GM18507 (cell line): ENCODE measurements at places on chromosomes 3 and 15.
A peak's percentile ranks its signal among the peaks of the same experiment; 100 is the strongest.

GRCh38 chr3:42366550-42366949 is 43.9 kb downstream of the LYZL4 start:
- DNase-seq = no peak

DNA sequence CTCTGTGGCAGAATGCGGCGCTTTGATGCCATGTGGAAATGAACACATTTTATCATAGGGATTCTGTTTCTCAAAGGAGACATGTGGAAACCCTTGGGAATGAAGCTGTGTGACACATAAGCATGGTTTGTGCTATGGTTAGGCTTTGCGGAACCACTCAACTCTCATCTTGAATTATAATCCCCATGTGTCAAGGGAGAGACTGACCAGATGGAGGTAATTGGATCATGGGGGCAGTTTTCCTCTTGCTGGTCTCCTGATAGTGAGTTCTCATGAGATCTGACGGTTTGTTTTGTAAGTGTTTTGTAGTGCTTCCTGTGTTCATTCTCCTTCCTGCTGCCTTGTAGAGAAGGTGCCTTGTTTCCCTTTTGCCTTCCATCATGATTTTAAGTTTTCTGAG is 1109.2 kb upstream of the ALCAM start:
- no peak for DNase-seq

DNA sequence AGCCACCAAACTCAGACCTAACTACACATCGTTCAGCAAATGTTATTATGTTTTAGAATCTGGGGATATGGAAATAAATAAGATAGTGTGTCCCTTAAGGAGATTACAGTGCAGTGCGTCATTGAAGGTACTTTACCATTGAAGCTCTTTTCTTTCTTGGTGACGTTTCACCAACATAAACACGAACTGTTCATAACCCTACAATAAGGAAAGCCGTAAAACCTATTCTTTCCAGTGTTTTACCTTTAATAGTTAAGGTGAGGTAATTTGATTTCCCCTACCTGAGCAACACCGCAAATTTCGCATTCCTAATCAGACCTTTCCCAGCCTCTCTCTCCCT is 826 bp downstream of the CCDC66 start:
- DNase-seq = no peak

DNA sequence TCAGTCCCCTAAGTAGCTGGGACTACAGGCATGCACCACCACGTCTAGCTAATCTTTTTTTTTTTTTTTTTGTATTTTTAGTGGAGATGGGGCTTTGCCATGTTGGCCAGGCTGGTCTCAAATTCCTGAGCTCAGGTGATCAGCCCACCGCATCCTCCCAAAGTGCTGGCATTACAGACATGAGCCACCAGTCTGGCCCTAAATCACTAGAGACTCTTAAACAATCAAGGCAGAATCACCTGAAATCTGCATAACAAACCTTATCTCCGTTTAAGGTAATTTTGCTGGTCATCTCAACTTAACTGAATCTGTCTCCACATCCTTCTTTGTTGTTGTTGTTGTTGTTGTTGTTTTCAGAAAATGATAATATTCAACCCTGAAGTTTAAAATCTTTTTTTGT is 5.6 kb upstream of the TRMT10C start:
- no peak for DNase-seq

GRCh38 chr3:10169000-10169496 is 4.3 kb downstream of the IRAK2 start:
- no peak for DNase-seq

- DNase-seq = no peak
These were observed 63.0 kb downstream of the SFMBT1 start for GRCh38 chr3:52982839-52983238.

DNA sequence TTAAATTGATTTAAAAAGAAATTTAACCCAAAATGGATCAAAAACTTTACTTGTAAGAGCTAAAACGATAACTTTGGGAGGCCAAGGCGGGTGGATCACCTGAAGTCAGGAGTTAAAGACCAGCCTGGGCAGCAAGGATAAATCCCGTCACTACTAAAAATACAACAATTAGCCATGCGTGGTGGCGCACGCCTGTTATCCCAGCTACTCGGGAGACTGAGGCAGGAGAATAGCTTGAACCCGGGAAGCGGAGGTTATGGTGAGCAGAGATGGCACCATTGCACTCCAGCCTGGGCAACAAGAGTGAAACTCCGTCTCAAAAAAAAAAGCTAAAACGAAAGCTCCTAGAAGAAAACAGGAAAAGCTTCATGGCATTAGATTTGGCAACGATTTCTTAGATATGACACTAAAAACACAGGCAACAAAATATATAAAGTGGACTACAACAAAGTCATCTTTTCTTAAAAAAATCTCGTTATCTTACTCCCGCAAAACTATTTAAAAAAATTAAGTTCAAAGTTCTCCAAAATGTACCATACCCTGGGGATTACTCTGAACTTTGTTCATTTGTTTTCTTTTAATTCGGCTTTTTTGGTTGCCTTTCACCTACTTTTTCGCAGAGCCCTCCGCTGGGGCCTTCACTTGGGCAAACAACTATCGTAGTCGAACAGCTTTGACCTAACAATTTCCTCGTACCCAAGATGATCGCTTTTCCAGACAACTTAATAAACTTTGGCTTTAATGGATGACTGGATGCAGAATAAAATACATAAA is 2.9 kb downstream of the HDDC3 start:
- DNase-seq = no peak

DNA sequence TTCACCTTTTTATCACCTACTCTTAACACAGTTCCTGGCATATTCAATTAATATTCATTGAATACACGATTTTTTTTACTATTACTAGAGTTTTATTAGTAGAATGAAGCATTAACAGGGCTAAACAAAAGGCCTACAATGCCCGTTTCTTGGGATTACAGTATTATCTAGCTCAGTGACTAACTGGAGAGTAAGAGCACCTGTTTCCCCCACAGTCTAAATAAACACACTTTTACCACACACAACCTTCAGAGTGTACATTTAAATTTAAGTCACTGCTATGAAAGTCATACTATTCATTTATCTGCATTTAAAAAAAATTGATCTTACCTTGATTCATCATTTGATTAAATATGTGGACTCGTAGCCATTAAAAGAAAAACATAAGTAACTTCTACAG is 74.8 kb downstream of the PLOD2 start:
- no peak for DNase-seq

GRCh38 chr15:42994546-42994945 is 74.0 kb upstream of the TTBK2 start:
- no peak for DNase-seq

DNA sequence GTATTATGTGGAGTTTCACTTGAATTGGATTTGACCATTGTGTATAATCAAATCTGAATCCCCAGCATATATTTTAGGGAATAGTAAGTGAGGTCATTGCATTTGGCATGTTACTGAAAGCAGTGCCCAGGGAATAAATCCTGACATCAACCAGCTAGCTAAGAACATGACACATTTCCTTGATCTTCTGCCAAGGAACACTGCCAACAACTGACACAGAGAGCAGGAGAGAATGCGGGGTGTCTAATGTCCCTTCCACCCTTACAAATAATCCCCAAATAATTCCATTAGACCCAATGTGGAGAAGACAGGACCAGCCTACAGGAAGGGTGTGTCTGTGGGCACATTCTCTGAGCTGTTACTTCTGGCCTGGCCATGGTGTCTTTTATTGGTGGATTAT is 30.6 kb upstream of the UBE3A start:
- DNase-seq = no peak

- DNase-seq = peak; percentile 64
These were observed 118.7 kb upstream of the SMAD3 start for GRCh38 chr15:66946578-66947164.

DNA sequence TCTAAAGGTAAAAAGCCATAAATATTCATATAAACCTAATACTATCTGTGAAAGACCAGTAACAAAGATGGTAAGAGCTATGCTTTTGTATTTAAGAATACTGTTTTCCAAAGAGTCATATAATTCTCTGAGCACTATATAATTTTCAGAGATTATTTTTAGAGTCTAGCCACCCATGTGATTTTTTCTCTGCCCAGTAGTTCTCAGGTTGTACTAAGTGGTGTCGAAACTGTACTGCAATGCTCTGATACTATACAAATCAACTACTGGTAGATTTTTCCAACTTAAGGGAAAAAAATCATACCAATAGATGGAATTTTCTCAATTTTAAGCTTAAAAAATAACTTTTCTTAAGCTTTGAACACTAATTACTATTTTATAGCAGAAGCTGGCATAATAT is 104.8 kb downstream of the MYO5A start:
- no peak for DNase-seq

- DNase-seq = no peak
These were observed 74.9 kb downstream of the ADCY5 start for GRCh38 chr3:123374016-123374415.

- no peak for DNase-seq
These were observed 72.7 kb downstream of the HMG20A start for GRCh38 chr15:77493324-77493907.

DNA sequence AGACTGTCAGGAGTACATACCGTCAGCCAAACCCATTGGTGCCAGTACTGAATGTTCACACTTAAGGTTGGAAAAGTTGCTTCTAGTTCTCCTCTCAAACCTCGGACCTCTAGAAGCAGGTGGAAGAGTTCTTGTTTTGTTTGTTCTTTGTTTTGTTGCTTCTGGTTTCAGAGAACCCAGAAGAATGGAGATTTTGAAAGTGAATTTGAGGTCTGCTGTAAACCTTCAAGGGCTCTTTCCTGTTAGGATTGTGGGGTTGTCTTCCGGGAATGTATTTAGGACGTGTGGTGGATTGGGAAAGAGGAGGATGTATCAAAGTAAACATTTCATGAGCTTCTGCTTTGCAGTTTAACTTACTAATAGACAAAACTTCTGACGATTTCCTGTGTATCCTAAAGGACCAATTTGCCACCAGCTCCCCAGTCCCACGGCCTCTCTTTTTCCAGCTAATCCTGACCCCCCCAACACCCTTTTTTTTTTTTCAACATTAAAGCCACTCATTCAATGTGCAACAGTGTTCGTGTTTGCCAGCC is 50.3 kb downstream of the FILIP1L start:
- no peak for DNase-seq

GRCh38 chr3:157156837-157157635 is 2.9 kb downstream of the CCNL1 start:
- no peak for DNase-seq

DNA sequence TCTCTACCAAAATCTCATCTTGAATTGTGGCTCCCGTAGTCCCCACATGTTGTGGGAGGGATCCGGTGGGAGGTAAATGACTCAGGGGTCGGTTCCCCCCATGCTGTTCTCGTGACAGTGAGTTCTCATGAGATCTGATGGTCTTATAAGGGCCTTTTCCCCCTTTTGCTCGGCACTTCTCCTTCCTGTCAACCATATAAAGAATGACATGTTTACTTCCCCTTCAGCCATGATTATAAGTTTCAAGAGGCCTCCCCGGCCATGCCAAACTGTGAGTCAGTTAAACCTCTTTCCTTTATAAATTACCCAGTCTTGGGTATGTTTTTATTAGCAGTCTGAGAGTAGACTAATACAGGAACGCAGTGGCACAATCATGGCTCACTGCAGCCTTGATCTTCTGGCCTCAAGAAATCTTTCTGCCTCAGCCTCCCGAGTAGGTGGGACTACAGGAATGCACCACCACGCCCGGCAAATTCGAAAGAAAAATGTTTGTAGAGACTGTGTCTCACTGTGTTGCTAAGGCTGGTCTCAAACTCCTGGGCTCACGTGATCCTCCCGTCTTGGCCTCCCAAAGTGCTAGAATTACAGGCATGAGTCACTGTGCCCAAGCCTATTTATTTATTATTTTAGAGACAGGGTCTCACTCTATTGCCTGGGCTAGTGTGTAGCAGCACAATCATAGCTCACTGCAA is 101.0 kb downstream of the ATP10A start:
- no peak for DNase-seq

GRCh38 chr15:67862750-67863441 is 23.1 kb upstream of the RNU6-1 start:
- no peak for DNase-seq

DNA sequence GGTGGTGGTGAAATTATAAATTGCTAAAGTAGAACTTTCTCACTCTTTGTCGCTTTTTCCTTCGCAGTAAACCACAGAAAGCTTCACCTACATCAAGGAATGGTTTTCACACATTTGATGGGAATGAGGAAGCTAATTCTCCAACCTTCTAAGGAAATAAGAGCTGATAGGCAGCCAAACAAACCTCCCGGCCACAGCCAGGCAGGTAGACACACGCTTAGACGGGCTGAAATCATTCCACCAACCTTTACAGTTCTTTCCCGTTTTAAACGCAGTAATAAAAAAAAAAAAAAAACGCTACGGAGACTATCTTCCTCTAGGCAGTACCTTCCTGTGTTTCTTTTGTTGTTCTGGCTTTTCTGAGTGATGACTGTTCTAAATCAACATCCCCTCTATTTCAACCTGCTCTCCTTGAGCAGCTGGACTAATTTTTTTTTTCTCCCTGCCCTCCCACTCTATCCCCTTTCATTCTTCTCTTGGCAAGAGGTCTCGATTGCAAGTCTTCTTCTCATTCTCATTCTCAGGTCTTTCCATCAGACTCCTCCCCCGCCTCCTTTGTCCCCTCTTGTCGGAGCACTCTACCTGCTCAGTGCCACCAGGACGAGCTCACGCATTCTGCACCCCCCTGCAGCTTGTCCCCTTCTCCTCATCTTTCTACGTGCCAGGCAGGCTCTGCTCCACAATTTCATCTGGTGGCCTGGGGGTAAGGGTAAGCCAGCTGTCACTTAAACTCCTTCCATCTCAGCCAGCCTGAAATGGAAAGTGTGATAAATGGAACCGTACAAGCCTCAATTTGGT is 391.1 kb upstream of the MDFIC2 start:
- DNase-seq = no peak

DNA sequence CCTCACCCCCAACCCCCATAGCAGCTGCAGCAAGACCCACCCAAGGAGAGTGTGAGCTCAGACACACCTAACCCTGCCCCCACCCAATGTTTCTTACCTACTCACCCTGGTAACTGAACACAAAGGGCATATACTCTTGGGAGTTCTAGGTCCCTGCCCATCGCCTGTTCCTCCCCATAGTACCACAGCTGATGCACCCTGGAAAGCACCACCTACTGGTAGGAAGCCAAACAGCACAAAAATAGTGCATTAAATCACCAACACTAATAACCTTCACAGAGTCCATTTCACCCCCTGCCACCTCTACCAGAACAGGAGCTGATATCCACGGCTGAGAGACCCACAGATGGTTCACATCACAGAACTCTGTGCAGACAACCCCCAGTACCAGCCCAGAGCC is 245.2 kb downstream of the EFHB start:
- no peak for DNase-seq

GRCh38 chr3:10373686-10374261 is 52.9 kb upstream of the SEC13 start:
- no peak for DNase-seq

DNA sequence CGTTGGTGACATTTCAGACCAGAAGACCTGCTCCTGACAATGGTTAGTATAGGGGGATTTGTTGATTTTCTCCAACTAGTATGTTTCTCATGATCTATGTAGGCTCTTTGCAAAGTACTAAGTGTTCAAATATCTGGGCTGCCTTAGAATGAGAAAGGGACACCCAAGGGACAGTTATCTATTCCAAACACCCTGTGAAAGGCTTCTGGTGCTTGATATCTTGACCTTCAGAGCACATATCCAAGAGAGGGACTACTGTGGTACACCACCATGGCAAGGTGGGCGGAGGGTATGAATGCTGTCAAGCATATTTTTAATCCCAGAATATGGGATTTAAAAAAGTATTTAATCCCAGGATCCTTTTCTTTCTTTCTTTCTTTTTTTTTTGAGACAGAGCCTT is 1.1 kb downstream of the FANCD2OS start:
- DNase-seq = no peak
